ENCODE measurements at places on chromosomes 4 and X. TPM values are rescaled to one million over a fixed set of nuclear protein-coding genes. Genes with fewer than 3 reads are reported as not detected.
A peak's percentile ranks its signal among the peaks of the same experiment; 100 is the strongest.

- H3K4me1 ChIP-seq: peaks cover 19% of the 10 kb centered on the region
- no peaks in the 10 kb centered on the region for H3K36me3 ChIP-seq
- no peak for DNase-seq
- no peak overlapping the region for H3K4me3 ChIP-seq
- H3K27ac ChIP-seq: no peak overlapping the region
Observed at GRCh38 chrX:39905538-39905891, 192.2 kb downstream of the BCOR start.

GRCh38 chr4:171288816-171289432 is 524.3 kb upstream of the GALNTL6 start:
- no peaks in the 10 kb centered on the region for H3K36me3 ChIP-seq
- no peak overlapping the region for H3K4me3 ChIP-seq
- H3K27me3 ChIP-seq: no peaks in the 10 kb centered on the region
- no peak for DNase-seq
- no peaks in the 10 kb centered on the region for H3K4me1 ChIP-seq
- H3K27ac ChIP-seq: no peak overlapping the region

DNA sequence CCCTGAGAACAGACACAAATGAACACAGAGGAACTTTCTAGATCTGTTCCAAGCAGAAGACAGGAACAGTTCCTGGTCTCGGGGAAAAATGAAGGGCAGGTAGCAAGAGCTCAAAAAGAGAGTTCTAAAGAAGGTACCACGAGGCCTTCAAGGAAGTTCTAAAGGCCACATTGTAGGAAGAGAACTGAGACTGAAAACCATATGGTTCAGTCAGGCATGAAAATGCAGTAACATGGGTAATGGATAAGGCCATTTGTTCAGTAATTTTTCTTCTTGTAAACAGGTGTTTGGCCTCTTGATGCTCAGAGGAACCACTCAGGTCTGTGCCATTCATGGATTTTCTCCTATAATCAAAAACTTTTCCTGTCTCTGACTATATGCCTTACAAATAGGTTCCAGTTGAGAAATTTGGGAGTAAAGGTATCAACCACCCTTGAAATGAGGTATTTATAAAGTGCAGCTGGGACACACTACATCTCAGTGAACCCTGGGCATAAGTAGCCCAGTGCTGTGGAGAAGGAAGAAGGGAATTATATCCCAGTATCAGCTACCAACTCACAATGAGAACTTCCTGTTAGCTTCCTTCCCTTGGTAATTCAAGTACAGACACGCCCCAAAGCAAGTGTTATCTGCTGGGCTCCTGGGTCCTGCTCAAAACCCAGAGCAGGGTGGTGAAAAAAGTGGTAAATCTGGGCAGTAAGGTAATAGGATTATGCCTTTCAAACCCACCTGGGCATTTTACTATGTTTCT is 277.9 kb downstream of the KLHL13 start:
- H3K27ac ChIP-seq: no peak overlapping the region
- no peaks in the 10 kb centered on the region for H3K36me3 ChIP-seq
- no peaks in the 10 kb centered on the region for H3K27me3 ChIP-seq
- DNase-seq: no peak
- no peaks in the 10 kb centered on the region for H3K4me1 ChIP-seq

Gene SOWAHB
- 2.7 TPM for total RNA-seq

Gene PRRG1
- 9.8 TPM for total RNA-seq

Gene ADAMTS3
- 2.7 TPM for total RNA-seq

- no peak overlapping the region for H3K27ac ChIP-seq
- H3K4me3 ChIP-seq: no peak overlapping the region
- H3K36me3 ChIP-seq: no peaks in the 10 kb centered on the region
- H3K4me1 ChIP-seq: no peaks in the 10 kb centered on the region
- no peaks in the 10 kb centered on the region for H3K27me3 ChIP-seq
Observed at GRCh38 chrX:1500701-1501624, 36.0 kb downstream of the P2RY8 start.

Gene FAM149A
- 9.8 TPM for total RNA-seq

DNA sequence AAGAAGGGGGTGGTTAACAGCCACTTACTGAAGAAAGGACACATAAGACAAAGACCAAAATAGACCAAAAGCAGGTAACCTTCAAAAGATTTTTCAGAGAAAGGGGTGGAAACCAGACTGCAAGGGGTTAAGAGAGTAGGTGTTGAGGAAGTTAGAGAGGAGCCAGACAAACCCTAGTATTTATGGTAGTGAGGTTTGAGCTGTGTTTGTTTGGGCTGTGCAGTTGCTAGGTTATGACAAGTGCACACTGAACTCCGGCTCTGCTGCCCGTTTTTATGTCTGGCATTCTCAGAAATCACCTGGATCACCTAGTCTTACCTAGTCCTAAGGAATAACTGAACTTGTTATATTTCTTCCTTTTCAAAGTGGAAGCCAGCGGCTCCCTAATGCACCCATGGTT is 22.9 kb upstream of the G3BP2 start:
- no peak for DNase-seq
- H3K4me1 ChIP-seq: no peaks in the 10 kb centered on the region
- H3K36me3 ChIP-seq: no peaks in the 10 kb centered on the region
- H3K4me3 ChIP-seq: no peak overlapping the region
- no peak overlapping the region for H3K27ac ChIP-seq

DNA sequence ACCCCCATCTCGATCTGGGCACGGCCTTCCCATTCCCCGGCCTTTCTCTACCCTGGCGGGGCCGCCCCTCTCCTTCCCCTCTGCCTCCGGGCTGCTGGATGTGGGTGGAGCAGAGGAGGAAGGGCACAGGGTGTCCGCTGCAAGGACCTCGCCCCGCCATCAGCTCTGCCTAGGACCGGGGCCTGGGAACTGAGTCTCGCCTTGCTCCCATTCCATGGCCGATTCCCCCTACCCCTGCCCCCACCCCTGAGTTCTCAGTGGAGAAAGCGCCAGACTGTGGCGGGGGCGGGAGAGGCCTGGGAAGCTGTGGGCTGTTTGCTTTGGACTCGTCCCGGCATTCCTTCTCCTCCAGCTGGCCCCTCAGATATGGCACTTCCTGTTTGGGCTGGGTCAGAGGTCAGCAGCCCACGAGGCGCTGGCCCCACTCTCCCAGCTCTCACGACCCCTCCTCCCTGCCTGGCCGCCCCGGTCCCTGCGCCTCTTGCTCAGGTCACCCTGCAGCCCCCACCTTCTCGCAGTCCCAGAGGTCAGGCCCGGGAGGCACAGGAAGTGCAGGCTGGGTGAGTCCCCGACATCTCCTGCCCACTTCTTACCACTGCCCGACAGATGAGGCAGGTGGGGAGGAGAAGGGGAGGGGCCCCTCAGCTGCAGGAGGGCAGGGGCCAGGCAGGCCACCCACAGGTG is 6.4 kb upstream of the BGN start:
- peak overlapping the region; percentile 36 for H3K27ac ChIP-seq
- no peak overlapping the region for H3K4me3 ChIP-seq
- H3K27me3 ChIP-seq: no peaks in the 10 kb centered on the region
- H3K4me1 ChIP-seq: peaks cover 30% of the 10 kb centered on the region

Gene GRID2
- total RNA-seq: not detected

Gene MAGEB2
- not detected for total RNA-seq

Gene CRLF2
- not detected for total RNA-seq

GRCh38 chr4:44616621-44617020 is 34.8 kb downstream of the YIPF7 start:
- no peaks in the 10 kb centered on the region for H3K27me3 ChIP-seq
- H3K36me3 ChIP-seq: no peaks in the 10 kb centered on the region
- DNase-seq: no peak
- no peaks in the 10 kb centered on the region for H3K4me1 ChIP-seq

- no peak for DNase-seq
- H3K4me3 ChIP-seq: no peak overlapping the region
- no peaks in the 10 kb centered on the region for H3K36me3 ChIP-seq
Observed at GRCh38 chr4:114384629-114385028, 214.0 kb upstream of the UGT8 start.

GRCh38 chr4:67581913-67582312 is 23.4 kb downstream of the STAP1 start:
- H3K4me1 ChIP-seq: no peaks in the 10 kb centered on the region
- no peak overlapping the region for H3K27ac ChIP-seq
- H3K36me3 ChIP-seq: no peaks in the 10 kb centered on the region

Gene PSMD10
- 33.6 TPM for total RNA-seq

GRCh38 chr4:70531981-70532380 is 13.6 kb downstream of the AMTN start:
- DNase-seq: no peak
- H3K27ac ChIP-seq: no peak overlapping the region
- H3K36me3 ChIP-seq: no peaks in the 10 kb centered on the region
- no peaks in the 10 kb centered on the region for H3K27me3 ChIP-seq
- no peaks in the 10 kb centered on the region for H3K4me1 ChIP-seq
- H3K4me3 ChIP-seq: no peak overlapping the region

GRCh38 chr4:177446586-177446985 is 4.3 kb upstream of the AGA start:
- no peaks in the 10 kb centered on the region for H3K27me3 ChIP-seq
- no peaks in the 10 kb centered on the region for H3K36me3 ChIP-seq
- peaks cover 9% of the 10 kb centered on the region for H3K4me1 ChIP-seq
- no peak overlapping the region for H3K4me3 ChIP-seq

GRCh38 chrX:24513416-24513815 is 48.3 kb downstream of the PDK3 start:
- no peak overlapping the region for H3K4me3 ChIP-seq
- no peaks in the 10 kb centered on the region for H3K4me1 ChIP-seq
- DNase-seq: no peak
- no peaks in the 10 kb centered on the region for H3K27me3 ChIP-seq

DNA sequence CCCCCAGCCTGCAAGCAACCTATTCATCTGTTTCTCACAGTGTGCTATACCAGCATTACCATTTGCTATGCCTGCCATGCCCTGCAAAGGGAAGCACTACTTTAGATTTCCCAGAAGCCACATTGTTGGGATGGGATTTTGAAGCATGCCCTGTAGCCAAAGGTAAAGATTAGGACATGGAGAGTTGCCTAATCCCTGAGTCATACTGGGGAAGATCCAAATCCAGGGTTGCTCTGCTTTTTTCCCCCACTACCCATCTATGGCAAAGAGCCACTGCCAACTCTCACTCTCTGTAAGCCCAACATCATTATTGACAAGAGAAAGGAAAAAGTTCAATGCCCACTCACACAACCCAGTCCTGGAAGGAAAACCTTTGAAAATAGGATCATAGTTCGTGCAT is 36.7 kb upstream of the TMEM164 start:
- H3K36me3 ChIP-seq: no peaks in the 10 kb centered on the region
- H3K4me1 ChIP-seq: no peaks in the 10 kb centered on the region
- DNase-seq: no peak
- no peaks in the 10 kb centered on the region for H3K27me3 ChIP-seq

GRCh38 chrX:4754878-4755604 is 1041.6 kb upstream of the PRKX start:
- H3K27me3 ChIP-seq: no peaks in the 10 kb centered on the region
- no peaks in the 10 kb centered on the region for H3K4me1 ChIP-seq
- no peak overlapping the region for H3K27ac ChIP-seq
- no peaks in the 10 kb centered on the region for H3K36me3 ChIP-seq
- no peak for DNase-seq

DNA sequence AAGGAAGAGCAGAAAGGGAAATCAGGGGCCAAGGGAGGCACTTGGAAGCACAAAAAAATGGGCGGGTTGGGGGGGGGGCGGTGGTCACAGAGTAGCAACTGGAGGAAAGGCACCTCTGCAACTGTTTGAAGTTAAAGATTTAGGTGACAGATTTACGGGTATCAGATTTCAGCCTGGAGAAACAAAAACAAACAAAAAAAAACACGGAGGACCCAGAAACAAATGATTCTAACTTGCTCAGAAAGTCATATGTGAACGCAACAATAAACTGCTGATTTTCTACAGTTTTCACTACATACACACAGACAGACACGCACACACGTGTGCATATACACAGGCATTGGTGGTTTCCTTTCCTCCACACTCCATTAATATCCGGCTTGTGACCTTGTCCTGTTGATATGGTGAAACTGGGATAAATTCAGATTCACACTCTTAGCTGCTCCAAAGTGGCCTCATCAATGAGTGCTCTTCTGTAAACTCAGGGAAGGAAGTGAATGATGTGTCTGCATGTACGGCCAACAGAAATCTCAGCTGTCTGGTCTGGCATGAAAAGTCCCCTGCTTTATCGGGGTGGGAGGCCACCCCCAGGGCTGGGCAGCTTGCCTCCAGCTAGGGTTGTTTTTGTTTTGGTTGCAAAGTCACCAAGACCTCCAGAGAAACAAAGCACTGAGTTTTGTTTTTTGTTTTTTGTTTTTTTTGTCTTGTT is 54.3 kb downstream of the CHST7 start:
- H3K27ac ChIP-seq: peak overlapping the region; percentile 34
- H3K4me1 ChIP-seq: peaks cover 5% of the 10 kb centered on the region
- H3K27me3 ChIP-seq: no peaks in the 10 kb centered on the region
- no peak for DNase-seq
- H3K4me3 ChIP-seq: no peak overlapping the region

- no peaks in the 10 kb centered on the region for H3K27me3 ChIP-seq
- no peak overlapping the region for H3K27ac ChIP-seq
- no peak overlapping the region for H3K4me3 ChIP-seq
- DNase-seq: peak; percentile 22
Observed at GRCh38 chr4:9980898-9981297, 40.4 kb downstream of the SLC2A9 start.

DNA sequence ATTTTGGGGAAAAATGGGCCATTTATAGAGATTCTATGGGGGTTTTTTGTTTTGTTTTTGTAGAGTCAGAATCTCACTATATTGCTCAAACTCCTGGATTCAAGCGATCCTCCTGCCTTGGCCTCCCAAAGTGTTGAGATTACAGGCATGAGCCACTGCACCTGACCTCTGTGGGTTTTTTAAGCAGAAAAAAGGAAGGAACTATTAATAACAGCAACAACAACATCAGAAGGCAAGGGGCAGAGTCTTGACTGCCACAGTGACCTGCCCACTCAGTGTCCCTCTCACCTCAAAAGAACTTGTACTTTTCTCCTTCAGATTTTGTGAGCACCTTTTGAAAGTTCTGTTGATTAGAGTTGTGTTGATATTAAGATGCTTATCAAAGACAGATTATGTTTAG is 48.1 kb downstream of the FNIP2 start:
- peaks cover 29% of the 10 kb centered on the region for H3K4me1 ChIP-seq
- no peak for DNase-seq
- no peaks in the 10 kb centered on the region for H3K36me3 ChIP-seq
- H3K27me3 ChIP-seq: no peaks in the 10 kb centered on the region
- H3K27ac ChIP-seq: no peak overlapping the region

Gene SYAP1
- 16.0 TPM for total RNA-seq

- no peak for DNase-seq
- H3K27me3 ChIP-seq: no peaks in the 10 kb centered on the region
- H3K27ac ChIP-seq: peak overlapping the region; percentile 89
- peaks cover 29% of the 10 kb centered on the region for H3K4me1 ChIP-seq
- H3K4me3 ChIP-seq: peak overlapping the region; percentile 69
Observed at GRCh38 chrX:68832101-68832416, 3.2 kb downstream of the EFNB1 start.

Gene GPR82
- not detected for total RNA-seq
